ENCODE measurements at places on chromosomes 2 and 18. TPM values are rescaled to one million over a fixed set of nuclear protein-coding genes. Genes with fewer than 3 reads are reported as not detected.

Gene DTNB
- total RNA-seq, result 50.1 TPM

Gene ASXL3
- total RNA-seq, result not detected

Gene NAB1
- total RNA-seq, result 42.7 TPM

Gene TRIM54
- total RNA-seq, result not detected

Gene OTOS
- not detected for total RNA-seq

Gene CCDC141
- total RNA-seq, result 153 TPM

Gene KIF5C
- 7.7 TPM for total RNA-seq

Gene SETBP1
- 1.6 TPM for total RNA-seq

Gene UGT1A5
- total RNA-seq, result not detected

Gene RRM2
- total RNA-seq, result 7.9 TPM

Gene WNT10A
- 10.8 TPM for total RNA-seq

Gene NPAS2
- total RNA-seq, result 0.54 TPM

Gene SERPINB4
- not detected for total RNA-seq

Gene B4GALT6
- total RNA-seq, result 0.47 TPM

Gene RAB17
- total RNA-seq, result not detected

Gene CLEC4F
- total RNA-seq, result not detected

Gene SNED1
- 170 TPM for total RNA-seq

Gene ACTR3
- 328 TPM for total RNA-seq

Measured in CD4-positive, CD25-positive, alpha-beta regulatory T cell (primary cell).